Smooth muscle cell of the pulmonary artery (primary cell): ENCODE measurements at places on chromosomes 12 and 14. TPM values are rescaled to one million over a fixed set of nuclear protein-coding genes. Genes with fewer than 3 reads are reported as not detected.

OR5AU1 gene
- not detected in 2 replicates for total RNA-seq

NTS gene
- total RNA-seq: 0.39 and 51.1 TPM in 2 replicates

RNASE8 gene
- not detected in 2 replicates for total RNA-seq

CCDC175 gene
- not detected in 2 replicates for total RNA-seq

KLRB1 gene
- not detected in 2 replicates for total RNA-seq

CCDC196 gene
- total RNA-seq: not detected in 2 replicates

GPHN gene
- 13.6 and 17.0 TPM in 2 replicates for total RNA-seq

SLC24A4 gene
- total RNA-seq: not detected in 2 replicates

RFX4 gene
- not detected in 2 replicates for total RNA-seq
